ENCODE measurements at places on chromosomes 7 and 10. TPM values are rescaled to one million over a fixed set of nuclear protein-coding genes. Genes with fewer than 3 reads are reported as not detected.
A peak's percentile ranks its signal among the peaks of the same experiment; 100 is the strongest.

GRCh38 chr10:34809796-34810195, 5.3 kb downstream of the PARD3 start:
- DNase-seq = no peak

DNA sequence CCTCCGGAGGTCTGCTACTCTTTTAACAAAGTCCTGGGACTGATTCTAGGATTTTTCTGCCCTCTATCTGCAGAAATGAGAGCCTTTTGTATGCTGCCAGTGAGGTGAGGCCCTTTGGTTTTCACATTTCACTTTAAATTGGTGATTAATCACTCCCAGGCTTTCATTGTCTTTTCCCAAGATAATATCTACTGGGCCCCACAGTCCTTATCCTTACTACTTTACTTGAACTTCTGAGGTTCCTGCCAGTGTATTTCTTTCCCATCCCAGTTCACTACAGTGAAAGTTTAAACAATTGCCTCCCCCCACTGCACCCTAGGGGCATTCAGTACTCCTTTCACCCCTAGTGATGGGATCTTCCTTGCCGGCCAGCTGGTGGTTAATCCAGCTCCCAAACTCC, 127.4 kb upstream of the INHBA start:
- DNase-seq = no peak

- DNase-seq = no peak
Measured at GRCh38 chr7:71739520-71740173, 607.7 kb downstream of the GALNT17 start.

TMEM273 gene
- 2.7 TPM for polyA plus RNA-seq

DNA sequence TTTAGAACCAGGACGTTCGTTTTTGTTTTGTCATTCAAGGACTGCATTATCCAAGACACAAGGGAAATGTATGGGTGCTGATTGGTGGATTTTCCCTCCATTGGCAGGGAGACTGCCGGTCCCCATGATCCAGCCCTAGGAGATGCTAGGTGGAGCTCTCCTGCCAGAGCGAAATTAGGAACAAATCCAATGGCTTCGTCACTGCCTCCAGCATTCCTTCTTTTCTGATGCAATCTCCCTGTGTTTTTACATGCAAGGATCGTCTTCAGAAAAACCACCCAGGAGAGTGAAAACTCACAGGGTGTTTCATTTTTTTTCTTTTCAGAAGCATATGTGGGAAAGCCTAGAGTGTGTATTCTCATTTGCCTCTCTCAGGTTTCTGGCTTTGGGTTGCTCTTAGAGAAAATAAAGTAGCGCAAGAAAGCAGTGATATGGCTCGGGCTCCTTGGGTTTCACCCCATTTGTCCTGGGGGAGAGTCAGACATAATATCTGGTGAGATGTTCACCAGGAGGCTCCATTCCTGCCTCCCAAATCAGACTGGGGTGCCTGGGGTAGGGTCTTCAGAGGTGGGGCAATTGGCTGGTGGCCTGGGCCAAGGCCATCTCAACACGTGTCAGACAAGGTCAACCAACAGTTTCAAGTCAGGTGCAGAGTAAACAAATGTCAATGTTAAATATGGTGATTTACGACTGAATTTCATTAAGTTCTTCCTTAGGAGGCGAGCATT, 450.9 kb upstream of the MKI67 start:
- no peak for DNase-seq

CALML5 gene
- polyA plus RNA-seq = not detected

- no peak for DNase-seq
Measured at GRCh38 chr7:151381098-151381347, 28.8 kb downstream of the WDR86 start.

DNA sequence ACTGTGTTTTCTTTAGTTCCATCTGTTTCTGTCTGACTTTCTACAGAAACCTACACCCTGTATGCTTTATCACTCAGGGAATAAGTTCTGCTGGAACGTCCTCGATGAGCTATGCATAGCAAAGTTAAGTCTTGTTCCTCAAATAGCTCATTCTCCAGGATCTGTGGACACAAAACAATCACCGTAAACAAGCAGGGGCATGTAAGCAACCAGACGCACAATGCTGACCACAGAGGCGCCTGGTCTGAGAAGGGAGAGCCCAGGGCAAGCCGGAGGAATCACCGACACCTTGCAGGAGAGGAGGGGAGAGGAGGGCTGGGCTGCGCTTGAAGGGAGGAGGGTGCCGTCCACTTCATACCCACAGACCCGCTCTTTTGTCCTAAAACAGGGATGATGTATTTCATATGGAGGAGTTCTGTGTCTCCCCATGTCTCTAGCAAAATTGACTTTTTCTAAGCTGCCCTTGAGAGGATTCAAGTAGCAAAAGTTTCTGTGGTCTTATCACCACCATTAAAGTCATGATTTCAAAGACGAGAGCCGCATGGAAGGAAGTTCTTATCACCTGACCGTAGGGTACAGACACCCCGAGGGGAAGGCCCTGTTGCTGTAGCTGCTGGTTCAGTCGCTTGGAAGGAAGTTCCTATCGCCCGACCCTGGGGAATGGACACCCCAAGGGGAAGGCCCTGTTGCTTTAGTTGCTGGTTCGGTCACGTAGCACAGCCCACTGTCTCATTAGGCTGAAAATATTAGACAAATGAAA, 14.3 kb downstream of the CALML3 start:
- DNase-seq = no peak

UCMA gene
- polyA plus RNA-seq = not detected

- no peak for DNase-seq
Measured at GRCh38 chr10:48603421-48604038, 1.3 kb downstream of the ARHGAP22 start.

DNA sequence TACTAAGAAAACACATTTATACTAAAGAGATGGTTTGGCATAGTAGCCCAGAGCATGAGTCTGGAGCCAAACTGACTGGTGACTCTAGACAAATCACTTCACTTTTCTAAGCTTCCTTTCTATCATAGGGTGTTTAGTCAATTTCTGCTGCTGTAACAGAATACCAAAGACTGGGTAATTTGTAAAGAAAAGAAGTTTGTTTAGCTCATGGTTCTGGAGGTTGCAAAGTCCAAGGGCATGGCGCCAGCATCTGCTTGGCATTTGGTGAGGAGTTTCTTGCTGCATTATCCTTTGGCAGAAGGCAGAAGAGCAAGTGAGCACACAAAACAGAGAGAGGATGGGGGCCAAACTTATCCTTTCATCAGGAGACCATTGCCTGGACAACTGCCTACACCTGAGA, 146.3 kb downstream of the CHCHD3 start:
- no peak for DNase-seq

DNA sequence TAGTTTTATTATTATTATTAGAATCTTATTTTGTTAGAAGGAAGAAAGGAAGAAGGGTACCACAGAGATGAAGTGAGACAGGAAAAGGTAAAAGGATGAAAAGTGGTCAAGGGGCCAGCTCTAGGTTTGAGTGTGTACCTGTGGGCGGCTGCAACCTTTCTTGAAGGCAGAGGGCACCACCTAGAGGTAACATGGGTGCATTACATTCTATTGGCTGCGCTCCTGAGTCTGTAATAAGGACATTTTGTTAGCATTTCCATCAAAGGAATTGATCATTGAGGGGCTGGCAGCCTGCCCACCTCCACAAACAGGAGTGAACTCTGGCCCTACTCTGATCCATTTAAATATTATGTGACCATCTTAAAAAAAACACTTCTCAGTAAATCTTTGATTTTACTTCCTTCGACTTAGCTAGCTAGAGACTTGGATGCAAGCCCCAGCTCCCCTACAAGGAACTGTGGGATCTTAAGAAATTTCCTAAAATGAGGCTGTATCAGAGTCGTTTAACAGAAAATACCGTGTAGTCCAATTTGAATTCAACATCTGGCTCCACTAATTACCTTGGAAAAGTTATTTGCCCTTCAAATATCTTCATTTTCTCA, 610.4 kb downstream of the IPMK start:
- DNase-seq = peak; percentile 7

OR2A5 gene
- not detected for polyA plus RNA-seq

ITGB8 gene
- polyA plus RNA-seq = 37.0 TPM

KAZALD1 gene
- polyA plus RNA-seq = 18.8 TPM

- DNase-seq = no peak
Measured at GRCh38 chr10:125999694-126000093, 103.3 kb downstream of the FANK1 start.

PLEKHS1 gene
- 0.21 TPM for polyA plus RNA-seq

SOSTDC1 gene
- polyA plus RNA-seq = 47.0 TPM

DNA sequence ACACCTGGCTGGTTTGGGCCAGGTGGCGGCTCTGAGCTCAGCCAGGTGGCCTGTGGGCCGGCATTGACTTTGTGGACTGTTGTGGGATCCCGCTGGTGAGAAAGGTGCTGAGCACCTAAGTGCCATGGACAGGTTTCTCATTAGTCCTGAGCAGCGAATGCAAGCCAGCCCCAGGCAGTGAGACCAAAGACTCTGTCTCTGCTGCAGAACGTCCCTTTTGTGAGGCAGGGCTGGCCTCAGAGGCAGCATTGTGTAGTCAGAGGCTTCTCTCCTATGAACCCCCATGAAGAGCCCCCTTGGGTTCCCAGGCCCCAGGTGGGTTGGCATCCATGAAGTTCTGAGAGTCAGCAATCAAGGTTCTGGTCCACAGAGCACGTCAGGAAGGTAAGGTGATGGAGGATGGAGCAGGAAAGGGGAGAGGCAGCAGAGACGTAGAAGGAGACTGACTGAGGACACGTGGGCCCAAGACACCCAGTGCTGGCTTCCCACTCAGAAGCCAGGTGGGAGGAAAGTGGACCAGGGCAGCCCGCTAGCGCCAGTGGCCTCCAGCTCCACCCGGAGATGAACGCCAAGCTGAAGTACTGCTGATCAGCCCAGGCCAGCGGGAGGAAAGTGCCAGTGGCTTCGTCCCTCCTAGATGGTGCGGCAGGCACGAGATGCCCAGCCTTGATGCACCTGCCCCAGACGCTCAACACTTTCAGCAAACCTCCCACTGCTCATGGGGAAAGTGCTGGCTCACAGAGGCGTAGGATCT, 19.2 kb upstream of the PTPRN2 start:
- no peak for DNase-seq

- DNase-seq = no peak
Measured at GRCh38 chr7:31373337-31374289, 33.1 kb upstream of the NEUROD6 start.

CYP2C19 gene
- 0.14 TPM for polyA plus RNA-seq

GPR26 gene
- polyA plus RNA-seq = not detected

DNA sequence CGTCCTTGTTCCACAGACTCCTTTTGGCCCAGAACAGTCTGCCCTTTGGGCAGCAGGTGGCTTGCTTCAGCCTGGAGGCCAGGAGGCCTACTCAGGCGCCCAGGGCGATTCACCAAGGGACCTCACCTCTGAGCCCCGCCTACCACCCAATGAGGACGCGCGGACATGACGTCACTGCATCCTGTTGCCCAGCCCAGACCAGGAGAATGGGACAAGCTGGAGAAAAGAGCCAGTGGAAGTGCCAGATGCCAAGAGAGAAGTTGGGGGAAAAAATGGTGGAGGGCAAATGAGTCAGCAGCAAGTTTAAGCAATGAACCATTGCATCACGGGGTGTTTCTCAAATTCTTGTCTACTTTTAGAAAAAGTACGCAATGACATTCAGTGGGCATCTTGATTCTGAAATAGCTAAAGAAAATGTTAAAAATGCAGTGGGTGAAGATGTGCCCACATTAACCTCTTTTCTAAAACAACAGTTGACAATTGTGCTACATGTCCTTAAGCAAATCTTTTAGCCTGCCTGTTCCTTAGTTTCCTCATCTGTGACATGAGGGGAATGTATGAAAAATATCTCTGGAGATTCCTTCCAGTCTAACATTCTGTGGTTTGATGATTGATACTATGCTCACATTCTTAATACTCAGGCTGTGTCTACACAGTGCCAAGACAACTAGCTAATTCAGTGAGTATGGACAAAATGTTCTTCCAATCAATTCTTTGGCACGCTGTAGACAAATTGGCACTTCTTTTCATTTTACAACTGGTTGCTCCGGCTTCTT, 23.9 kb upstream of the LEP start:
- no peak for DNase-seq

GRCh38 chr7:96691702-96692101, 17.9 kb downstream of the SEM1 start:
- DNase-seq = no peak

AEBP1 gene
- 66.3 TPM for polyA plus RNA-seq

MSS51 gene
- polyA plus RNA-seq = 6.3 TPM

GRCh38 chr10:30391266-30391665, 42.2 kb upstream of the MTPAP start:
- no peak for DNase-seq

- no peak for DNase-seq
Measured at GRCh38 chr10:107859065-107859464, 694.6 kb upstream of the SORCS1 start.

Measured in left renal cortex interstitium (tissue), 4 donors.